Activated T-cell treated with anti-CD3 and anti-CD28 coated beads, Interleukin-2, amount 50 U/mL, for 48 hours (primary cell): ENCODE measurements at places on chromosomes 16 and 17.

- DNase-seq = no peak
These were observed 34.9 kb downstream of the NUP93 start for GRCh38 chr16:56764835-56765234.

- DNase-seq = no peak
These were observed 186.0 kb downstream of the GRIN2A start for GRCh38 chr16:9996221-9996620.

DNA sequence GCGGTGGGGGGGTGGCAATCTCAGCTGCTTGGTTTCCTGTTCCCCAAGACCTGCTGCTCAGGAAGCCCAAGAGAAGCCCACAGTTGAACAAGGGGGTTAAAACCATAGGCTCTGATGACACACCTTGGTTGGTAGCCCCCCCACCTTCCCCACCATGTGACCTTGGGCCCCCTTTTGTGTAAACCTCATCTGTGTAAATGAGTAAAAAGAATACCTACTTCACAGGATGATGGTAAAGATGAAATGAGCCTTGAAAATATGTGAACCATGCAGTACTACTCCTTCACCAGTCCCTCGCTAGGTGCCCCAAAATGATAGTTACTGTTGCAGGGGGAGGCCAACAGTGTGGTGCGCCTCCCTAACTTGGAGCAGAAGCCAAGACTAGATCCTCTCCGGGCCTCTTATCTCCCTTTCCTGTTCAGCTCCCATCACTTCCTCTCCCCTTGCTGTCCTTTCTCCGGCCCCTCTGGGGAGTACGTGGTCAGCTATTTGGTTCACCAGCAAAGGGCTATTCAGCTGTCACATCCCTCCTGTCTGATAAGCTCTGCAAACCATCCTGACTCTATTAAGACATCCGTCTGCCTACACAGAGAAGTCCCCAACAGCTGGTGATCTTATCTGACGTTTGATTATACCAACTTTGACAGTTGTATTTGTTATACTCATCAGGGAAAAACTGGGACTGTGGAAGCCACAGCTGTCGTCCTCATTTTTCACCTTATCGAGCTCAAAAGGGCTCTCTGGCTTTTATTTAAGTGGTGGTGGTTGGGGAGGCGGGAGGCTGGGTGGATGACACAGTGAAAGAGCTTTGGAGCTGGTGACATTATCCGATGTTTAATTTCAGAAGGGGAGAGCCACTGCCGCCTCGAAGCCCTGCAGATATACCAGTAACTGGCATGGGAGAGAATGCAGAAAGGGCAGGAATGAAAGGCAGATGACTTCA is 19.9 kb downstream of the DCAKD start:
- DNase-seq = no peak

GRCh38 chr16:26031286-26031685 is 339.5 kb downstream of the HS3ST4 start:
- DNase-seq = no peak

GRCh38 chr17:73003487-73003886 is 89.0 kb downstream of the SLC39A11 start:
- DNase-seq = no peak

- DNase-seq = peak; percentile 95
These were observed at the start of gene PRKCB for GRCh38 chr16:23835390-23836077. Gene PRKCB (plus strand): TSS chr16:23835983.

GRCh38 chr17:21078016-21078780 is 35.4 kb upstream of the USP22 start:
- DNase-seq = no peak

DNA sequence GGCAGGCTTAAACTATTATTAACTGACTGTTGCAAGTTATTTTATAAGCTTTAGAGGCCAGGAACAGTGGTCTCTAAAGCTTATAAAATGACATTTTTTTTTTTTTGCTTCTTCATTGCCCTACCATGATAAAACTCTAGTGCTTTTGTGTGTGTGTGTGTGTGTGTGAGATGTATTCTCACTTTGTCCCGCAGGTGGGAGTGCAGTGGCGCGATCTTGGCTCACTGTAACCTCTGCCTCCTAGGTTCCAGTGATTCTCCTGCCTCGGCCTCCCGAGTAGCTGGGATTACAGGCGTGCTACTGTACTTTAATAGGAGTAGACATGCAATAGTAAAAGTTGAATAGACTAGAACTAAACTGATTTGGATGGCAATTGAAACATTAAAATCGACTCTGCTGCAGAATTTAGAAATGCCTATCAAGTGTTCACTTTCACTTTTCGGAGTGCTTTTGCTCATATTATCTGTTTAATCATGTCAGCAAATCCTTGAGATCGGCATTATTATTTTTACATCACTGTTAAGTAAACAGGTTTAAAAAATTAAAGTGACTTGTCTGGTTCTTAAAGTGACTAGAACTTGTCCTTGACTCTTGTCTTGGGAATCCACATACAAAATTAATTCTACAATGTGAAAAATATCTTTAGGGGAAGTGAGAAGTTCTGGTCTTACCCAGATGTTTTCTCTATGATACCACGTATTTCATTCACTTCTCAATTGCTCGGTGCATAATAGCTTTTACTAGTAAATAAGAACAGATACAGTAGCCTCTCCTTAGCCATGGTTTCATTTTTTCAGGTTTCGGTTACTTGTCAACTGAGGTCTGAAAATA is 8.4 kb upstream of the PCTP start:
- no peak for DNase-seq

DNA sequence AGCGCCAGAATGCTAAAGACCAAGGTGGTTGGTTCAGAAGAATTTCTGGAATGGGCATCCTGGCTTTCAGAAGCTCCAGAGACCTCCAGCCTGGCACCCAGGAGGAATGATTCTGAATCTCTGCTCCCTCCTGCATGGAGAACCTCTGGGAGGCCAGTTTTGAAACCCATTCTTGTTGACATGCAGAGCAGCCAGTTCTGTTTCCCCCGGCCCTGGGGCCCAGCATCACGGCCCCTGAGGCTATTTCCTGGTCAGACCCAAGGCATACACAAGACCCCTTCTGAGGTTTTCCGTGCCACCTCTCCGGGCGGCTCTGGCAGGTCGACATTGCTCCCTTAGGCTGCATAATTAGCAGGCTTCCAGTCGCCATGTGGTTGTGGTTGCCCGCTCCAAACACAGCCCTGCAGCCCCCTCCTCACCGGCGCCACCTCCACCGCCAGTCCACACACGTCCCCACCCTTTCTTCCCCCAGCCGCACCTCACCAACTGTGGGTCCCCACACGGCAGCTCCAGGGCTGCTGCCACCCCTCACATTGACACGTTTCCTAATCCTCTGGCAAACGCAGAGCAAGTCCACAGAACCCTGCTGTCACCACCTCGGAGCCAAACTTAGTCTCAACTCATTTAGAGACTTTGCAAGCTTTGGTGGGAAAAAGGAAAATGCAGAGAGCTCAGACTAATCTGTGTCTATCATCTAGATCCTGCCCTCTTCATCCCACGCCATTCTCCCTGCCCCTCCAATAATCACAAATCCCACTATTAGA is 367.1 kb downstream of the SOX9 start:
- DNase-seq = no peak

DNA sequence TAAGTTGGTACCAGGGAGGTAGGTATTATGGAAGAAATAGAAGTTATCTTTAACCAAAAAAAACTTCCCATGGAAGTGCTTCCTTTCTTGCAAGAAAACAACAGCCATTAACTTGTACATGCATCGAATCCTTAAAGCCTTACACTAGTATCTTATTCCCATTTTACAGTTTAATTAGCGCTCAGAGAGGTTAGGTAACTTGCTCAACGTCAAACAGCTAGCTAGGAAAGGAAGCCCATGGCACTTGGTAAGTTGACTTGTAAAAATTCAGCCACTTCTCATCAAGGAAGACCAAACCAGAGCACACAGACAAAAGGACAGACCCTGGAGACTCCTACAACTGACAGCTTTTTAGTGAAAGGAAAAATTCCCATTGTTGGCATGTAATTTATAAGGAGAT is 3.5 kb upstream of the NTAN1 start:
- no peak for DNase-seq

DNA sequence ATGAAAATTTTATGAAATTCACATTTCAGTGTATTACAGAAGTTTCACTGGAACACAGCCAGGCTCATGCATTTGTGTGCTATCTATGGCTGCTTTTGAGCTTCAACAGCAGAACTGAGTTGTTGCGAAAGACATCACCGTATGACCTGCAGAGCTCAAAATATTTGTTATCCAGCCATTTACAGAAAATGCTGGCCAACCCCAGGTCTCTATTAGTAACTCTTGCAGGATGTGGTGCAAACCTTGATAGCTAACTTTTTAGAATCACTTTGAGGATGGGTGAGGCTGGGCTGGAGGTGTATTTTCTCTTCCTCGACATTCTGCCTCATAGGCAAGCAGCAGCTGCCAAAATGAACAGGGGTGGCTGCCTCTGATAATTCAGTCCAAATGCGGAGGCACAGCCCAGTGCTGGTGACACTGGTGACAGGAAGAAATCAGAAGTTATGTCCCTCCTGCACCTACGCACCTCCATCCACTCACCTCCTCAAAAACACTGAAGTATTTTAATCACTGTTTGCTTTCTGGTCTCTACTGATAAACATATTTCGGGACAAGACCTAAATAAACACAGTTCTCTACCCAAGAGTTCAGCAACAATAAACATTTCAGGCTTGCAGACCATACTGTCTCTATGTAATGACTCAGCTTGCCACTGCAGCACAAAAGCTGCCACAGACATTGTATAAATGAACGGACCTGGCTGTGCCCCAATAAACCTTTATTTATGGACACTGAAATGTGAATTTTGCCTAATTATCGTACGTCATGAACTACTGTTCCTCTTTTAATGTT is 28.5 kb downstream of the ARHGAP17 start:
- DNase-seq = no peak

DNA sequence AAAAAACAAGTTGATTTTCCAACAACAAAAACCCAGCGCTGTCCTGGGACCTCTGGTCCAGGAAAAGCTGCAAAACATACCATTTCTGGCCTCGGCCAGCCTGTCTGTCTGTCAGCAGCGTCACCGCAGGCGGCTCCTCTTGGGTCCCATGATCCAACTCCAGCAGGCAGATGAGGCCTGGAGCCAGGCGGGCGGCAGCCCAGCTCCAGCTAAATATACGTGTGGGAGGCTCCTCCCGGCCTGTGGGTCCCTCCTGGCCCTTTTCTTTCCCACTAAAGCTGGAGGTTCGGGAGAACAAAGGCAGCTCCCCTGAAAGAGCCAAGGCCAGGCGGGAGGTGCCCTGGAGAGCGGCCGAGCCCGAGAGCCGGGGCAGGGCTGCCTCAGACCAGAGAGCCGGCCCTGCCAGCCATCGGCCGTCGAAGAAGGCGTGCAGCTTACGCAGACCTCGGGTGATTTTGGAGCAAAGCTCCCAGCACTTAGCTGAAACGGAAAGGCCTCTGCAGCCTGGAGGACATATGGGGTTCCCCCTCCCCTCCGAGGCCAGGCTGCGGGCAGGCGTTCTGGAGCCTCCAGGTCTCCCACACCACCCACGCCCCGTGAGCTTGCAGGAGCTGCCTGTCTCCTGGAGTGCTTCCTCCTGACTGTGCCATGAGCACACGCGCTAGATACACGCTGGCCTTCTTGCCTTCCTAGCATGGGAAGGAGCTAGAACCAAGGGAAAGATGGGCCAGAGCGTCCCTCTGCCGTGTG is 19.9 kb upstream of the JPH3 start:
- DNase-seq = no peak

GRCh38 chr17:8867361-8867981 is at the start of gene PIK3R6:
Gene PIK3R6 (minus strand): TSS chr17:8867674. CDS start chr17:8849794, 17,880 bp downstream.
- no peak for DNase-seq

DNA sequence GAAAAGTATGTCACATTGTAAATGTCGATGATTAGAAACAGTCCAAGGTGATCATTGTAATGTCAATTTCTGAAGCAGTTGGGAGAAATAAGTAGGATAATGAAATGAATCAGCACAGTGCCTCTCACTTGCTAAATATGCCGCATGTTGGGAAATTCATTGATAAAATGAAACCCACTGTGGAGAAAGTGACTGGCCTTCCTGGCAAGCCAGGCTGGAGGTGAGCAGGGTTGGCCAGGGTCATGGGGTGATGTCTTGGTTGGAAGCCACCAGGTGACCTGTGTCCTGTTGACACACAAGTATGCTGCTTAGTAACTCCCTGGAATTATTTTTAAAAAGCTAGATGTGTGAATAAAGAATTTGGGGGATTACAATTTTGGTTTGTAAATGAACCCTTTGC is 14.9 kb upstream of the WNT9B start:
- DNase-seq = no peak

DNA sequence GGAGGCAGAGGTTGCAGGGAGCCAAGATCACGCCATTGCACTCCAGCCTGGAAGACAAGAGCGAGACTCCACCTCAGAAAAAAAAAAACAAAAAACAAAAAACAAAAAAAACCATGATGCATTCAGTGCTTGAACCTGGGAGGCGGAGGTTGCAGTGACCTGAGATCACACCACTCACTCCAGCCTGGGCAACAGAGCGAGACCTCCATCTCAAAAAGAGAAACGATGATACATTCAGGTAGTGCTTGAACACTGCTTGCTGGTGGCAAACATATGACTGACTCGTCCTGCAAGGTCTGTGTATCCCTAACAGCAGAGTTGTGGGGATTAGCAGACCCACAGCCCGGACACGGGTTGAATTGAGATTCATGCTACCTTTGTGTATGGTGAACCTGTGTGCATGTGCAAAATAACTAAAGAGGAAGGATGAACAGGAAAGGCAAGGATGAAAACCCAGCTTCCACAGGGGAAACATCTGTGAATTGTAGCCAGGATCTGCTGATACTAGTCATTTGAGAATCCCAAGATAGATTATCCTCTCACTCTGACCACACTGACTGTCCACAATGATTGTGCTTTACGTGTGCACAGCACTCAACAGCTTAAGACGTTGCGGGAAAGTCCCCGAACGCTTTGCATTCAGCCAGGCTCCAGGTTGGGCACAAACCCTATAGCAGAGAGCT is 52.4 kb upstream of the MRPS23 start:
- DNase-seq = no peak

DNA sequence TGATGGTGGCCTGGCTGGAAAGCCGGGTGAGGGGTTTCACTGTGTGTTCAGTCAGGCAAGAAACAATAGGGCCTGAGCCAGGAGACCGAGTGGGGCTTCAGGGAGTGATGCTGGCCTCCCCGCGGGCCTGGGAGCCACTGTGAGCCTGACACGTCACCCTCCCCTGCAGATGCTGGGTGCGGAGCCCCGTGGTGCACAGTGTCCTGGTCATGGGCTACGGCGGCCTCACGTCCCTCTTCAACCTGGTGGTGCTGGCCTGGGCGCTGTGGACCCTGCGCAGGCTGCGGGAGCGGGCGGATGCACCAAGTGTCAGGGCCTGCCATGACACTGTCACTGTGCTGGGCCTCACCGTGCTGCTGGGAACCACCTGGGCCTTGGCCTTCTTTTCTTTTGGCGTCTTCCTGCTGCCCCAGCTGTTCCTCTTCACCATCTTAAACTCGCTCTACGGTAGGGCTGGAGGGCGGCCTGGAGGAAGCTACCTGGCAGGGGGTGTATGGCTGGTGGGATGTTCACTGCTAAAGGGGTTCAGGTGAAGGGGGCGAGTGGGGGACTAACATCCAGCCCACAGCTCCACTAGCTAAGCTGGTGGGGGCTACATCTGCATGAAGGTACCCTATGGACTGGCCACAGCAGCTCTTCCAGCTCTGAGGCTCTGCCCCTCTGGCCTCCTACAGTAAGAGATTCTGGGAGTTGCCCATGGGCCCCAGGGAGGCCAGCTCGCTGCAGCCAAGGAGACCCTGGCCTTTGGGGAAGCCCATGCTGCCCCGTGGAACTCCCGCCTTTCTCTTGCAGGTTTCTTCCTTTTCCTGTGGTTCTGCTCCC is 32.4 kb downstream of the ADGRG5 start:
- no peak for DNase-seq

GRCh38 chr16:81612351-81613163 is 166.5 kb upstream of the PLCG2 start:
- DNase-seq = no peak
